HFFc6 (cell line): ENCODE measurements at places on chromosomes 12 and 14. TPM values are rescaled to one million over a fixed set of nuclear protein-coding genes. Genes with fewer than 3 reads are reported as not detected.

- no peak for DNase-seq
These were observed 24.9 kb upstream of the PRKAB1 start for GRCh38 chr12:119642986-119643385.

DNA sequence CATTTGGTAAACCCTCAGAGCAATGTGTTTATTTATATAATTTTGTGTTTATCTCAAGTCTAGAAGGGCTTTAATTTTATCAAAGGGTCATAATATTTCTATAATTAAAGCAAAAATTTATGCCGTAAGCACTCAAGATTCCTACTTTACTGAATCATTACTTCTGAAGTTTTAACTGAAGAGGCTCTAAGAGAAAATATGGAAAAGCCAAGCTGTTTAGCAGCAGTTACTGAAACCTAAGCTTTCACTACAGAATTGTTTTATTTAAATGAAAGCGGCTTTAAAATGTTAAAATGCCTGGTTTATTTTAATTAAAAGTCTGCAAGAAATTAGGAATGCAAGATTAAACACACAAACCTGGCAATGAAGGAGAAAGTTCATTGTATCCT, 73.9 kb upstream of the BBS10 start:
- DNase-seq: no peak

- DNase-seq: peak; percentile 90
These were observed at the start of gene LTBR for GRCh38 chr12:6383572-6384498. Gene LTBR (plus strand): TSS chr12:6384162. CDS start chr12:6384359, 197 bp downstream.

- no peak for DNase-seq
These were observed 921 bp downstream of the RAD51B start for GRCh38 chr14:67820428-67820971.

GRCh38 chr12:123681605-123682004, 10.7 kb downstream of the TCTN2 start:
- no peak for DNase-seq

LRRC10 gene
- not detected in 3 replicates for total RNA-seq

DNA sequence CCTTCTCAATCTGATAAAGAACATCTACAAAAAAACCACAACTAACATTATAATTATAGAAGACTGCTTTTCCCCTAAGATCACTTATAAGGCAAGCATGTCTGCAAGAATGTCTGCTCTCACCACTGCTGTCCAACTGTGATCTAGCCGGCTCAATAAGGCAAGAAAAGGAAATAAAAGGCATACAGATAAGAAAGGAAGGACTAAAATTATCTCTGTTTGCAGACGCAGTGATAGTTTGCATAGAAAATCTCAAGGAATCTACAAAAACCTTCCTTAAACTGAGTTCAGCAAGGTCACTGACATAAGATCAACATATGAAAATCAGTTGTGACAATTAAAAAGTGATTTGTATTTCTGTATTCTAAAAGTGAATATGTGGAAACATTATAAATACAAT, 138.0 kb upstream of the EGLN3 start:
- DNase-seq: no peak

LRFN5 gene
- not detected in 3 replicates for total RNA-seq

DNA sequence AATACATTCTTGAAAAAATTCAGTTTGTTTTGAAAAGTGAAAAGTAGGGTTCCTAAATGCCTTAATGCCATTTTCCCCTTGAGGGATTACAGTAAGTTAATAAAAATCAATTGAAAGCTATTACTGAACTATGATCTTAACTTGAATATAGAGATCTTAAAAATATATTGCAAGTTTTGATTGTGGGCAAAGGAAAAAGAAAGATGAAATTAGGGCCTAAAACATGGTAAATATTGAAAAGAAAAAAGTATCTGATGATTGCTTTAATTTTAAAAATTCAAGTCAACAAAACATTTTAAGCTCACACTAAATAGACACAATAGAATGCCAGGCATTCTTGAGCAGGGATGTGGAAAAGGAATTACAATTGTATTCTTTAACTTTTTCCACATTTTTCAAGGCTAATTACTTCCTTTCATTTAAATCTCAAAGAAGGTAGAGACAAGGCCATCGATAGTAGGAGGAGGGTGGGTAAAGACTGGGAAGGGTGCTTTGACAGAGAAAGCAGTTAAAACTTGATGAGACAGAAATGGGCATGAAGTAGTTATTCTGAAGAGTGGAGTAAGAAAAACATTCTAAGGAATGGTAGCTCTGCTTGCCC, 294.4 kb downstream of the NELL2 start:
- no peak for DNase-seq

GRCh38 chr12:21649034-21649433, 8.6 kb downstream of the LDHB start:
- no peak for DNase-seq

DNA sequence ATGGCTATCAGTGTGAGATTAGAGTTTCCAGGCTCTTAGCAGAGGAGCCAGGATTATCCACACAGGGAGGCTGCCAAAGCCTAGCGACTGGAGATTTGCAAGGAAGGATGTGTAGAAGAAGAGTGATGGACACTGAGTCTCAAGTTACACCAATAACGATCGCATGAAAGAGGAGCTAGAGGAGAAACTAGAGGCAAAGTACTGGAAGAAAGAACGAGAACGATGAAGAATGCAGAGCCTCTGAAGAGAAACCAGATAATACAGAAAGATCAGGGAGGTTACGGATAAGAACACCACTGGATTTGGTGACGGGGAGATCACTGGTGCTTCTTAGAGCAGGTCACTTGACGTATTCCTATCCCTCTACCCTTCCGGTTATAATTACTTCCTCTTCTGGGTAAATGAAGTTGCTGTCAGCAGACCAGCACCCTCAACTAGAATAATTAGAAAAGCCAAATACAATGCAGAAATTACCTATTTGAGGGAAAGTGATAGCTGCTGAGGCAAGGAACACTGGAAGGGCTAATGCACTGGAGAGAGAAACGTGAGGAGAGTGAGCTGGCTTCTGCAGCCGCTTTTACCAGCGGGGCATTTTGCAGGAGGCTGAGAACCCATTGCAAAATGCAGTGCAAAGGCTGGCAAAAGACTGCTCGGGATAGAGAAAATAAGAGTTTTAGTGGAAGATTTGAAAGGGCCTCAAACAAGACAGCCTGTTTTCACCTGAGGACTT, 93.1 kb upstream of the HIF1A start:
- no peak for DNase-seq

KLRD1 gene
- total RNA-seq: 0.20 to 0.93 TPM (median 0.79 TPM) in 3 replicates

DNA sequence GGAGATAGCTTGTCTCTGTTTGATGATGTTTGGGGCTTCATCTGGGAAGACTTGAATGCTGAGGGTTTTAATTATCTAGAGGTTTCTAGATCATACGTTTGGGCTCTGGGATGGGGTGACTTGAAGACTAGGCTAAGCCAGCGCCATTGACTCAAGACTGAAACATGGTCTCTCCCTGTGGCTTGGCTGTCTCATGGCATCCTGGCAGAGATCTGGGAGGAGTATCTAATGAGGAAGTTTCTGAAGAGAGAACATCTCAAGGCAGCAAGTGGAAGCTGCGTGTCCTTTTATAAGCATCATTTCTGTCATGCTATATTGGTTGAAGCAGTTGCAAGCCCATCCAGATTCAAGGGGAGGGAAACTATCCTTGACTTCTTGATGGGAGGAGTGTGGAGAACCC, 104.8 kb downstream of the UNC79 start:
- no peak for DNase-seq

RPL10L gene
- not detected in 3 replicates for total RNA-seq

GRCh38 chr14:62645649-62646048, 399.6 kb downstream of the KCNH5 start:
- DNase-seq: no peak

DNA sequence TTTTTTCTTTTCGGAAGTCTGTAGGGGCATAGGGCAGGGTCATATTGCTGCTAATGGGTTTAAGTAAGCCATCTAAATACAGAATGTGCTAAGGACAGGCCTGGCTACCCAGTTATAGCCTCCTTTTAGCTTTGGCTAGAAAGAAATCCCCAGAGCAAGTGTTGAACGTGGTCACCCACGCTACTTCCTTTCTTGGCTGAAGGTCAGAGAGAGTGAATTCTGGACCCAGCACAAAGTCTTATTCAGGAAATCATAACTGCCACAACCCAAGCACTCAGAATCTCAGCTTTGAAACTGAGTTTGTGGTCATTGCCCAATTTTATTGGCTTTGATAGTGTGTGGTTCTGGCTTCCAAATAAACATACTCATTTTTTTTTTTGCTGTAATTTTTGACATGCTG, 542.1 kb upstream of the ATP2B1 start:
- no peak for DNase-seq

DNA sequence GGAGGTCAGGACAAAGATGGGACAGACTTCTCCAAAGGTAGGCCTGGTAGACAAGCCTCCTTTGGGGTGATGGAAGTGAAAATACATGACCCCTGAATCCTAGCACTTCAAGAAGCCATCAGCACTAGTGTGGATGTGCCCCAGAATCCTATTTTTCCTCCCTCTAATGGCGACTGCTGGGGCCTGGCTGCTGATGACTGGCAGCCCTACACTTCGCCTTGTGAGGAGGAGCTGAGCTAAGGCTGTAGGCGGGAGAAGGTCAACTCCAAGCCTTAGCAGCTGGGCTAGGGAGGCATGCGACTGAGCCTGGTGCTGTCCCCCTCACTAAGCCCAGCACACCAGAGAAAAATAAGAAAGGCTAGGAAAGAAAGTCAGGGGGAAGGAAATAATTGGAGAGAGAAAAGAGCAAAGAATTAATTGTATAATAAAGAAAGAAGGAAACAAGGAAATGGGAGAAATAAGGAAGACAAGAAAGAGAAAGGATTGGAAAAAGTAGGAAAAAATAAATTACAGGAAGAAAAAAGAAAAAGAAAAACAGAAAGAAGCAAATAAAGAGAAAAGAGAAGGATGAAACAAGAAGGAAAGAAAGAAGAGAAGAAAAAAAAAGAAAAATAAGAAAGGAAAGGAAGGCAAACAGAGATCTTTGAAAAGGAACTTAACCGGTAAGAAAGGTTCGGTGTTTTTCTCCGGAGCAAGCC, 4.7 kb upstream of the HOXC10 start:
- DNase-seq: no peak

- DNase-seq: no peak
These were observed 40.7 kb upstream of the TCL1B start for GRCh38 chr14:95645389-95645996.

GRCh38 chr12:12722435-12723148, 5.4 kb downstream of the CDKN1B start:
- DNase-seq: no peak

DNA sequence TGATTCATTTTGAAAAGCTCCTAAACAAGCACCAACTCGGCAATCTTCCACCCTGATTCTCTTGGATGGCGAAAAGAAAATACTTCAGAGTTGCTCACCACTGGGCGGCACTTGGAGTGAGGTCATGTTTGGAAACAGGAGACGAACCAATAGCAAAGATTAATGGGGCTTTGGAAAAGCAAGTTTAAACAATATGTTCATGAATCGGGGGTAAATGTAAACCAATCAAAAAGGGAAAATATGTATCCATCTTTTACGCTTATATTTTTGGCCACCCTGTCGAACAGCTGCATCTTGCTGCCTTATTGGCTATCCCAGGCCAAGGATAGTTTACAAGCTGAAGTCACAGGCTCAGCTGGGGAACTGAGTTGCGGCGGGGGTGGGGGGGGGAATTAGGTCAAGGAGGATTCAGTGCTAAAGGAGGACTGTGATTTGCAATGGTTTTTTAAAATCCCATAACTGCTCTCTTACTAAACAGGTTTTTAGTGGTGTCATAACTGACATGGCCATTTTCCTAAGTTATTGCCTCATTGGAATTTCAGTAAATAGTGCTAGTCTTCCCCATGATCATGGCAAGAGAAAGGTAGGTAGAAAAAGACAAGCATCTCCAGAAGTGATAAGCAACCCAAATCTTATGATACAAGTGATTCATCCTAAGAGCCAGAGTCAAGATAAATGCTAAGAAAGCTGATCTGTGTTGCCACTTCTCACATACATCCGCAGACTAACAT, 210.6 kb downstream of the PHLDA1 start:
- DNase-seq: no peak

ANKRD33 gene
- not detected in 3 replicates for total RNA-seq

ST8SIA1 gene
- total RNA-seq: not detected in 3 replicates

DNA sequence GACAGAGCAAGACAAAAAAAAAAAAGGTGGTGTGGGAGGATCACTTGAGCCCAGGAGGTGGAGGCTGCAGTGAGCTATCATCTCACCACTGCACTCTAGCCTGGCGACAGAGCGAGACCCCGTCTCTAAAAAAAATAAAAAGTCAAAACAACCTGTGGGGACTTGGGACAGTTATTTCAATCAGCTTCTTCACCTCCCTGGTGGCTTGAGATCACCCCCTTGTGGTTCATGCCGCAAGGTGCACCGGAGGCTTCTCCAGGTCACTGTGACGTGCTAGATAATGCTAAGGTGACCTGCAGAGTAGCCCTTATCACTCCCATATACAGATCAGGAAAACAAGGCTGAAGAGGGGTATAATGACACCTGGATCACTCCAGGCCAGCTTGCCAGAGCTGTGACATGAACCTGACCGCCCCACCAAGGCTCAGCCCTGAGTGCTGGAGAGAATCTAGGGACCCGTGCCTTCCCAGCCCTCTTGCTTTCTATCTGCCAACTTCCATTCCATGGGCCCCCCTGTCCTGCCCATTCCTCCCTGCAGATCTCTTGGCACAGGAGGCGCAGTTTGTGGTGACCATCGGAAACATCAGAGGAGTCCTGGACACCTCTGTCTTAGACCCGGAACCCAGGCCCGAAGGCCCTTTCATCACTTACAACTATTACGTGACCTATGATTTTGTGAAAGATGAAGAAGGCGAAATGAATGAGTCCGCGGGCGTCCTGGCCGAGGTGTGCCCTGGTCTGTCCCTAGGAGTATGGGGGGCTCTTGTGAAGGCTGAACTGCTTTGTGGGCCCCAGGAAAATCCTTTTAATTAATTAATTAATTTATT, 8.1 kb downstream of the LRRC43 start:
- peak; percentile 48 for DNase-seq
